Cardiac septum (tissue), 1 donor: ENCODE measurements at places on chromosomes 12 and 14. TPM values are rescaled to one million over a fixed set of nuclear protein-coding genes. Genes with fewer than 3 reads are reported as not detected.

DNA sequence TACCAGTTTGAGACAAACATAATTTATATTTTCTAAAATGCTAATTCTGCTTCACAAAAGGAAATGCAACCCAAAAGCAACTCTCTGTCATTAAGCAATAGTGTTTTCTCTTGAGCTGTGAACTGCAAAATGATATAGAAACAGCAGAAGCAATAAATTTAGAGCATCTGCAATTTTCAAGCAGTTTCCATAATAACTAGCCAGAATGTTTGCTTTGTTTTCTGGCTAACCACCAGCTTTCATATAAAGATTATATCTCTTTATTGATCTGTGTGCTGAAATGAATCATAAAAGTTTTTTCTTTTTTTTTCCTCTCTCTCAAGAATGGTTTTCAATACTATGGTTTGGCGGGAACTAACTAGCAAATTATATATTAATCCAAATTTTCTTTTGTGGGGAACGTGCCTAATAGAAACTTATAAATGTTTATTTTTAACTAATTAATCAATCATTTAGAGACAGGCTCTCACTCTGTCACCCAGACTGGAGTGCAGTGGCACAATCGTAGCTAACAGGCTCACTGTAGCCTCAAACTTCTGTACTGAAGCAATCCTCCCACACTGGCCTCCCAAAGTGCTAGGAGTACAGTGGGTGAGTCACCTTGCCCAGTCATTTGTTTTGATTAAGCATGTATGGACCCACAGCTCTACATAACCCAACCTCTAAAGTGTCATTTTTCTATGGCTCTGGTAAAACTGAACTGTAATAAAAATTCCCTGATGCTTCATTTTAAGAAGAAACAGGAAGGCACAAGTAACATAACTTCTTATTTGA is 830.1 kb upstream of the MGAT4C start:
- no peak for DNase-seq

GRCh38 chr12:8993827-8994226 is 4.5 kb downstream of the KLRG1 start:
- DNase-seq: no peak

- no peak for DNase-seq
These were observed 660 bp upstream of the MCRS1 start for GRCh38 chr12:49568442-49569162.

DNA sequence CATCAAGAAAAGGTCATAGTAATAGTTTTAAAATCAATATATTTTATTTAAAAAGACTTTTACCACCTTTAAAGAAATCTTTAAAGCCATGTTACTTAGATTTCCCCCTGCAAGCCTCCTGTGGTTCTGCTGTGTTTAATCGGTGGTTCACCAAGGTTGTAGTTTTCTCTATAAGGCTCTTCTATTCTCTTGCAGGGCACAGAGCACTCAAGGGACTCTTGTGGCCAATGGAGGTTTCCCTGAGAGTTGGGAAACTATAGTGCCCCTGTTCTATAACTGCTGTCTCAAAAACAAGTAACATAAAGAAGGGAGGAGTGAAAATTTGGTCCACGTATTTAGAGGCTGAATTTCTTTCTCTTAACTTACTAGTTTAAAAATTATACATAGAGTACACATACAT is 25.0 kb downstream of the DACT1 start:
- DNase-seq: no peak

- no peak for DNase-seq
These were observed 12.6 kb downstream of the CMTM5 start for GRCh38 chr14:23389396-23389795.

- no peak for DNase-seq
These were observed 38.2 kb downstream of the PLXNC1 start for GRCh38 chr12:94186278-94187241.

DNA sequence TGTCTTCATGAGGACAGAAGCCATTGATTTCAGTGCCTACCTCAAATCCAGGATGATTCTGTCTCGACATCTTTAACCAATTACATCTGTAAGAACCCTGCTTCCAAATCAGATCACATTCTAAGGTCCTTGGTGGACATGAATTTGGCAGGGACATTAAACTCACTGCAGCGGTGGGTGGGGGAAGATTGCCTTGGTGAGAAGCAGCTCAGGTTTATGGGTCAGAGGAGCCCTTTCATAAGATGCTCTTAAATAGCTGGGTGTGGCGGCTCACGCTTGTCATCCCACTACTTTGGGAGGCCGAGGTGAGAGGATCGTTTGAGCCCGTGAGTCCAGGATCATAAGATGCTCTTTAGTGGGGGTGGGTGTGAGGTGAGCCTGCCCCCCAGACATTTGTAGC is 42.9 kb downstream of the ELK3 start:
- DNase-seq: no peak

DNA sequence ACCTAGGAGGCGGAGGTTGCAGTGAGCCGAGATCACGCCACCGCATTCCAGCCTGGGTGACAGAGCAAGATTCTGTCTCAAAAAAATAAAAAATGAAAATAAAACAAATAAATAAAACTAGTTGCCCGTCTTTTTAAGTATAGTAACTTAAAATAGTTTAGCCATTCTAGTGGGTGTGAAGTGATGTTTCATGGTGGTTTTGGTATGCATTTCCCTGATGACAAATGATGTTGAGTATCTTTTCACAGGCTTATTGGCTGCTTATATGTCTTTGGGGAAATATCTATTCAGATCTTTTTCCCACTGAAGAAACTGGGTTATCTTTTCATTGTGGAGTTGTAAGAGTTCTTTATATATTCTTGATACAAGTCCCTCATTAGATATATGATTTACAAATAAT is 102.4 kb upstream of the METAP2 start:
- no peak for DNase-seq

- DNase-seq: no peak
These were observed 549.6 kb downstream of the DIO2 start for GRCh38 chr14:79661752-79662151.

DNA sequence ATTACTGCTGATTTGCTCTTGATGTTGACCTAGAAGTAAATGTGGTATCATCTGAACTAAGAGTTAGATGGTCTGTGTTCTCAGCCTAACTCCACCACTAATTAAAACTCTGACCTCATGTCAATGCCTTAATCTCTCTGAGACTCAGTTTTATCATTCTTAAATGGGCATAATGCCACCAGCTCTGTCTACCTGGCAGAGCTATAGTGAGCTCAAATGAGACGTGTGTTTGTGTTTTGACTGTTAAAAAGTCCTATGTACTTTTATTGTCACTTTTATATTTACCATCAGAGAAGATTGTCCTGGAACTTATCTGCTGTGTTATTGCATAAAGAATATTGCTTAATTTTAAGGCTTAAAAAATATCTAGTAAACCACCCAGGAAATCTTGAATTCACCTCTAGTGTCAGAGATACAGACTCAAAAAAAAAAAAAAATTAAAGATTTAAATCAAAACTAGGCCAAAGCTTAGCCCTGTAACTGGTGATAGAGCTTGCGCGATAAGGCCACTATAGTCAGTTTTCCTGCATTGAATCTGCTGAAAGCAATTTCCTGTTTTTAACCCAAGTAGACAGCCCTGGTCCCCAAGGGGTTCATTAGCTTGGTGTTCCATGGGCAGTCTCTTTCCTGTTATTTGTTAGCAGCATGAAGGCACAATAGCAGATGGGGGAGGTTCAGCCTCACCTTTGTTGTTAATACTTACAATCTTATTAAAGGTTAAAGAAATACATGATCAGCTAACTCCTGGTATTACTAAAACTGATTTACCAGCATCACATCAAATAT is 261.8 kb downstream of the ATP23 start:
- DNase-seq: no peak

- DNase-seq: no peak
These were observed 241.4 kb downstream of the FOXG1 start for GRCh38 chr14:29007990-29008389.

GRCh38 chr12:11500188-11500860 is 105.0 kb upstream of the PRB2 start:
- DNase-seq: peak; percentile 87

GRCh38 chr14:42110167-42110566 is 503.5 kb downstream of the LRFN5 start:
- no peak for DNase-seq

DNA sequence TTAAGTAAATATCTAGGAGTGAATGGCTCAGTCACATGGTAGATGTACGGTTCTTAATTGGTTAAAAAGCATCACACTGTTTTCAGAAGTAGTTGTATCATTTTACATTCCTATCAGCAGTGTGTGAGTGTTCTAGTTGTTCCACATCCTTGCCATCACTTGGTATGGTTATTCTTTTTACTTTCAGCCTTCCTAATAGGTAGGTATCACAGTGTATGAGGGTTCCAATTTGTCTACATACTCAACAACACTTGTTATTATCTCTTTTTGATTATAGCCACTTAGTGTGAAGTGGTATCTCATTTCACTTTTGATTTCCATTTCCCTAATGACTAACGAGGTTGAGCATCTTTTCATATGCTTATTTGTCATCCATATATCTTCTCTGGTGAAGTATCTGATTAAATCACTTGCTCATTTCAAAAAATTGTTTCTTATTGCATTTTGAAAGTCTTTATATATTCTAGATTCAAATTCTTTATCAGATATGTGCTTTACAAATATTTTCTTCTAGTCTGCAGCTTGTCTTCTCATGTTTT is 3.5 kb upstream of the SPRYD3 start:
- DNase-seq: no peak

DNA sequence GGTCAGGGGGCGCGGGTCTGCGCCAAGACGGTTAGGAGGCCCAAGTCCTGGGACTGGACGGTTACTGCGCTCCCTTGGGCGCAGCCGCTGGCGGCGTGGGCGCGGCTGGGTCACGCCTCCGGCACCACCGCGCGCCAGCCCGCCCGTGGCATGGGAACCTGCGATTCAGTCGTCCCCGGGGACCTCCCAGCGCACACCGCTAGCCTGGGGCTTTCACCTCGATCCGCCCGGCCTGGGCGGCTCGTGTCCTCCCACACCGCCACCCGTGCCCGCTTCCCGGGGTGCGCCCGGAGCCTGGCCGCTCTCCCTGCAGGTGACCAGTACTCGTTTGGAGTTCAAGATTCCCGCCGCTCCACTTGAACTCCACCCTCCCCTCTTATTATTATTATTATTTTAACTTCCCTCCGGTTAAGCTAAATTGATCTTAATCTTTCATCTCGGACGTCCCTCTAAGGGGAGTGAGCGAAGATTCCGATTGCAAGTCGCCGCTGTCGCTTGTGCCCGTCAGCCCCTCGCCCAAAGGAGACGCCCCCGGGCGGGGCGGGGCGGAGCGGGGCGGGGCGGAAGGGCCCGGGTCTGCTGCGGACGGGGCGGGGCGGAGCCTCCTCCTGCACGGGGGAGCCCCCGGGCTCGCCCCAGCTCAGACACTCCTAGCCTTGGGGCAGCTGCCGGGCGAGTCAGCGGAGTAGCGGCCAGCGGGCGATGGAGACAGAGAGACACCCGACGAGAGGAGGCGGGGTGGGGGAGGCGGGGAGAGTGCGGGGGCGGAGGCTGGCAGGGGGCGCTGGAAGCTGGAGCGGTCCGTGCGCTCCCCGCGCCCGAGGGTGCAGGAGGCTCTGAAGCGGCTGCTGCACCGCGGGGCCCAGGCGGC is at the start of gene KCNMB4:
Gene KCNMB4, plus strand, starts transcription at position 643 of the 871 bp plus-strand sequence. CDS start 445 bp downstream, outside the sequence.
- peak; percentile 78 for DNase-seq

GRCh38 chr12:55820679-55821078 is 2.8 kb downstream of the ORMDL2 start:
- no peak for DNase-seq

DNA sequence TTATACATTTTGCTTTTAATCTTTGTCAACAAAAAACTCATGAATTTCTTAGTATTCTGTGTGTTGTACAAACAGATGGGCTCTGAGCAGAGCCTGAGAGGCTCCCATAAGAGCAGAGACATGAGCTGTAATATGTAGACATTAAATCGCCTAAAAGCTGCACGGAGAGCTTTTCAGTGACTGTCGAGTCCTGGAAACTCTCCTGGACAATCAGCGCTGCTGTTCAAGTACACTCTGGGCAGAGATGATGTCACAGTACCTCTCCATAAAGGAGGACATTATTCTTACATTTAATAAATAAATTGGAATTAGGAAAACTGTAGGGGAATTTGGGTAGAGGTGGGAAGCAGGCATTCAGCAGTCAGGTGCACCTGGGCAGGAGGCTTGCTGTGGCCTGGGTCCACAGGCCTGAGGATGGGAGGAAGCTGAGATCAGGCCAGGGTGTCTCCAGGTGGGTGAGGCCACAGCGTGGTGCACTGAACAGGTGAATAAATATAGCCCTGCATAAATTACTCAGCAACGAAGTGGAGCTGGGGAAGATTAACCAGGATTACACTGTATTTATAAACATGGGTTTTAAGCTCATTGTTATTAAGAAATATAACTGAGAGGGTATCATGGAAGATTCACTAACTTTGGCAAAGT is 13.3 kb upstream of the TCL1A start:
- DNase-seq: no peak

- no peak for DNase-seq
These were observed 65.1 kb downstream of the RNFT2 start for GRCh38 chr12:116803013-116803736.

- DNase-seq: no peak
These were observed 27.1 kb upstream of the PCNX4 start for GRCh38 chr14:60064491-60065072.

DNA sequence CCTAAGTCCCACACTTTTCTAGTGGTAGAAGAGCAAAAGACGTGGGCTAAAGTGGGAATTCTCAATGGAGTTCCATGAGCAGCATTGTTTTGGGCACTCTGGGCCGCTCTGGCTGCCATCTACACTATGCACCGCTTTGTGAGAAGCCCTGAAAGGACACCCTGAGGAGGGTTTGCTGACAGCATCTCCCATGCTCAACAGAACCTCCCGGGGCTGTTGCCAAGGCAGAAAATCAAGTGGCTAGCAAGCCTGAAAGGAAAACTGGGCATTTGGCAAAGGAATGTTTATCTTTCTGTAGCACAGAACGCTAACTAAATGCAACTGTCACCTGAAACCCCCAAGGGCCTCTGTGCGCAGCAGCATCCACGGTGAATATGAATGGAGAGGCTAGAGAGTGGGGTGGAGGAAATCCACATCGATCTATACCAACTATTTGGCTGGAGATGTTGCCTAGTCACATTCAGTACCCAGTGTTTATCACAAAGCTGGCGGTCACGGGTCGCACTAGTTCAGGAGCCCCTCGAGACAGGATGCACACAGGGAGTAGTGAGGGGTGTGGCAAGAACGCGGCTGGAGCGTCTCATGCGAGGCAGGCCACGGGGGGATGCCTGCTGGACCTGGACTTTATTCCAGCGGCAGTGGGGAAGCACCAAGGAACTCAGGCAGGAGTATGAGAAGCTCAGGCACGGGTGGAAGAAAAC is 14.2 kb downstream of the APPL2 start:
- DNase-seq: no peak

DNA sequence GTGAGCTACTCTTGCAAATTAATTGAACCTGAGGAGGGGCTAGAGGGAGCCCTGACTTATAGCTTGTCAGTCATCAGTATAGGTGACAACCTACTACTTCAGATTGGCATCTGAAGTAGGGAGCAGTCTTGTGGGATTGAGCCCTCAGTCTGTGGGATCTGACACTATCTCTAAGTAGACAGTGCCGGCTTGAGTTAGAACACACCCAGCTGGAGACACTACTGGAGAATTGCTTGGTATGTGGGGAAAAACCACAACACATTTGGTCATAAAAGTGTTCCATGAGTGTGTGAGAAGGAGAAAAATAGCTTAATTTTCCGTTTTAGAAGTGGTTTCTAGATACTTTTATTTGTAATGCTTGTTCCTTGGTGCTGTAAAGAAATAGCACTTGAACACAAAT is 30.5 kb upstream of the DDHD1 start:
- no peak for DNase-seq

GRCh38 chr14:103562179-103562428 is 353 bp downstream of the BAG5 start:
- no peak for DNase-seq

The TAS2R10 gene
- total RNA-seq: 0.30 TPM

The CEBPE gene
- total RNA-seq: not detected

The POTEG gene
- total RNA-seq: not detected

The GLI1 gene
- total RNA-seq: 0.83 TPM

The RASSF9 gene
- total RNA-seq: 9.1 TPM

The BRI3BP gene
- 3.4 TPM for total RNA-seq

The PDZRN4 gene
- not detected for total RNA-seq

The CLECL1 gene
- not detected for total RNA-seq
